Hematopoietic multipotent progenitor cell (in vitro differentiated cells): ENCODE measurements at places on chromosomes 12 and 14.

DNA sequence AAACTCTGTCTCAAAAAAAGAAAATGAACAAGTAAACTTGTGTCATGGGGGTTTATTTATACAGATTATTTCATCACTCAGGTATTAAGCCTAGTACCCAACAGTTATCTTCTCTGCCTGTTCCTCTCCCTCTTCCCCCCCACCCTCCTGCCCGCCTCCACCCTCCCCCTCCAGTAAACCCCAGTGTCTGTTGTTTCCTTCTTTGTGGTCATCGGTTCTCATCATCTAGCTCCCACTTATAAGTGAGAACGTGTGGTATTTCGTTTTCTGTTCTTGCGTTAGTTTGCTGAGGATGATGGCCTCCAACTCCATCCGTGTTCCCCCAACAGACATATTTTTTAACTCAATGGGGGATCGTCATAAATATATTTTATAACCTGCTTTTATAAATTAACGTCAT lies 12.3 kb downstream of the IL31 start:
- no peak for DNase-seq

DNA sequence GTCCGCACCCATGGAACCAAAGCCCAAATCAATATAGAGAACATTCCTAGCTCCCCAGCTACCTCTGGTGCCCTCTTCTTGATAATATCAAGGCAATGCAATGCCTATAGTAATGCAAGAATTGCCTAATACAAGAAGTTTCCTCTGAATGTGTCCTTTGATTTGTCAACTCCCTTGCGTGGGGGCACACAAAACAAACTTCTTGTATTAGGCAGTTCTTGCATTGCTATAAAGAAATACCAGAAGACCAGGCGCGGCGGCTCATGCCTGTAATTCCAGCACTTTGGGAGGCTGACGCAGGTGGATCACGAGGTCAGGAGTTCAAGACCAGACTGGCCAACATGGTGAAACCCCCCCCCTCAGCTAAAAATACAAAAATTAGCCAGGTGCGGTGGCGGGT lies 10.4 kb upstream of the ITPK1 start:
- no peak for DNase-seq

- no peak for DNase-seq
These were observed 29.4 kb upstream of the ETFBKMT start for GRCh38 chr12:31629756-31630732.

DNA sequence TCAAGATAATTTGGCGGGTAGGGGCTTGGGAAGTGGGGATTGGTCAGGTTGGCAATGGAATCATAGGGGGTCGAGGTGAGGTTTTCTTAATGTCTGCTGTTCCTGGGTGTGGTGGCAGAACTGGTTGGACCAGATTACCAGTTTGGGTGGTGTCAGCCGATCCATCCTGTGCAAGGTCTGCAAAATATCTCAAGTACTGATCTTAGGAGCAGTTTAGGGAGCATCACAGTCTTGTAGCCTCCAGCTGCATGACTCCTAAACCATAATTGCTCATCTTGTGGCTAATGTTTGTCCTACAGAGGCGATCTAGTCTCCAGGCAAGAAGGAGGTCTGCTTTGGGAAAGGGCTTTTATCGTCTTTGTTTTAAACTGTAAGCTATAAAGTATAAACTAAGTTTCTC lies 868.4 kb downstream of the DIO2 start:
- no peak for DNase-seq

DNA sequence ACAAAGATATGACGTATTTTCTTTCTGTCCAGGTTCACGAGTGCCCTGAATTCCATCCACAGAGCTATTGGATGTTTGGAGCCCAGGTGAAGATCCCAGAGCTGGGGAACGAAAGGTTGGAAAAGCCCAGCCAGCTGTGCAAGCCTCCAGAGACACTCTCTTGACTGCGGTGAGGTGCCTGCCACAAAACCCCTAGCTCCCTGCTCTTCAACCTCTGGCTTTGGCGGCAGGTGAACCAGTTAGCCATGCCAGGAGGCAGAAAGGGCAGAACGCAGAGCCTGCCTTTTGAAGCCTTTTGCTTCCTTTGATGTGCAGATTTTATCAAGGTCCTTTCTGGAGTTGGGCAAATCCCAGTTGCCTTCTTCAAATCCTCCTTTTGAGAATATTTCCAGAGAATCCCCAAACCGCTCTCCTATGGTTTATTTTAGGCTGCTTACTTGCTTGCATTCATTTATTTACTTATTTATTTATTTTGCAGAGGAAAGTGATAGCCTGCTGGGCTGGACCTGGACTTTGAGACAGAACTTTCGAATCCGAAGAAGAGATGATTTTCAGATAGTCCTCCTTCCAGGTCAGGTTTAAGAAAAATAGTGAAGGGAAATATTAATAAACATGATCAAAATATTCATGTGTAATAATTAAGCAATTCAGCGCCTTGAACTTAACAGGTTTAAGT lies 411.2 kb upstream of the TBX3 start:
- DNase-seq = no peak

- no peak for DNase-seq
These were observed 153.2 kb upstream of the DDHD1 start for GRCh38 chr14:53306267-53306721.

DNA sequence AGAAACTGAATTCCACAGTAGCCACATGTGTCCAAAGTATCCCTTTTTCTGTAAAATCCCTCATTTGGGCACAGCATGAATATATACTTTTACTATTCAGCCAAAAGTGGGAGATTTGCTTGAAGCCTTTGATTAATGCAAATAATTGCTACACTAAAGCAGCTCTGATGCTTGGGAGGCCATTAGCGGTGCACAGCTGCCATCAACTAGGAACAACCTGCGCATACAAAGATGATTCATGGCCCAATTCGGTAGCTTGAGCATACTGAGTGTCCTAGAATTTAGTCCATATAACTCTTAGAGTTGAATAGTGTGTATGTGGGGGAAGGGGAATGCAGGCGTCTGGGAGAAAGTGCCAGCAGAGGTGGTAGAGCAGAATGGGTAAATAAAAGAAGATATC lies 277.0 kb upstream of the RMST start:
- DNase-seq = no peak

DNA sequence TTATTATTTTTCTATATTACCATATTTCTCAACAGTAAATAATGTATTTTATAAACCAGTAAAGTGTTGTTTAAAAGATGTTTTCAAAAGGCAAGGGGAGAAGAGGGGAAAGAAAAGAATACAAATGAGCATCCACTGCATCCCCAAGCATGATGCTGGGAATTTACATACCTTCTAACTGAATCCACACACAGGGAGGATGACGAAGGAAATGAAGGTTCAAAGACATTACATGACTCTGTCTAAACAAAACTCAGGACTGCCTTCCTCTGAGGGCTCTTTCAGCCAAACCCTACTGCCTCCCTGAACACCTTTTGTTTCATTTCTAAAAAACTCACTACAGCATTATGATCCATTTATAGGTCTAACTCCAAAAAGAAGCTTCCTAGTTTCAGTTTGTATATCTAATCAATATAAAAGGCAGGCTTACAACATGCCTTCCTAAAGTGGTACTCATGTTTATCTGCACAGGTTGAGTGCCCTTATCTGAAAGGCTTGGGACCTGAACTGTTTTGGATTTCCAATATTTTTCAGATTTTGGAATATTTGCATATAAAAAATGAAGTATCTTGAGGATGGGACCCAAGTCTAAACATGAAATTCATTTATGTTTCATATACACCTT lies 30.3 kb downstream of the DICER1 start:
- DNase-seq = no peak

DNA sequence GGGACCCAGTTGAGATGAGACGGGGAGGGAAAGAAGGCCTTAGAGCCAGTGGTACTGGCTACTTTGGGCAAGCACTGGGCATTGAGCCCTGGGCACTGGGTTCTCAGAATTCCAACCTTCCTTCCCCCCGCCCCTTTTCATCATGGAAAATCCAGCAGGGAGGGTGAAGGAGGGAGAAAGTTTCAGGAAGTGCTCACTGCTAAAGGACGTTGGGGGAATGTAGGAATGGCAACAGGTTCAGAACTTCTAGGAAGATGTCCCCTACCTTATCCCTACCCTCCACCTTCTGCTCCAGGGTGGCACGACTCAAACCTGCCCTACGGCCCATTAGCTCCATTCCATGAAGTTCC lies 4.2 kb upstream of the TNS2 start:
- DNase-seq = no peak

DNA sequence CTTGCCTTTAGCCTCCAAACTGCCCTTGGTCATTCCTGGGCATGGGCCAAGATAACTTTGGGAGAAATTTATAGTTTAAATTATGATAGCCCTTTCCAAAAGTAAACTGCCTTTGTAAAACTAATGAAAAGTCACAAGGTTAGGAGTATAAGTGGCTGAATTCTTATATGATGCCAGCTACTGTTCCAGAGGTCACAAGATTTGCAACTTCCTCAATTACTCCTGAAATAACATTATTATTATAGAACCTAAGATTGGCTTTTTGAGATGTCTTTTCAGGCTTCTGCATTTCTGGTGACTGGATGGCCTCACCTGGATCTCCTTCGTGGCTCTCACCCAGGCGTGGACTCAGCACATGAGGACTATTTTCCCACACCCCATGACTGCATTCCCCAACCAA lies 55.0 kb downstream of the OSBPL8 start:
- DNase-seq = no peak
